ENCODE measurements at places on chromosomes 1 and 21.

GRCh38 chr1:221670081-221670480 is 71.8 kb downstream of the DUSP10 start:
- H3K4me3 ChIP-seq: no peak overlapping the region
- no peaks in the 10 kb centered on the region for H3K36me3 ChIP-seq
- H3K27ac ChIP-seq: no peak overlapping the region
- H3K27me3 ChIP-seq: no peaks in the 10 kb centered on the region
- no peaks in the 10 kb centered on the region for H3K4me1 ChIP-seq

DNA sequence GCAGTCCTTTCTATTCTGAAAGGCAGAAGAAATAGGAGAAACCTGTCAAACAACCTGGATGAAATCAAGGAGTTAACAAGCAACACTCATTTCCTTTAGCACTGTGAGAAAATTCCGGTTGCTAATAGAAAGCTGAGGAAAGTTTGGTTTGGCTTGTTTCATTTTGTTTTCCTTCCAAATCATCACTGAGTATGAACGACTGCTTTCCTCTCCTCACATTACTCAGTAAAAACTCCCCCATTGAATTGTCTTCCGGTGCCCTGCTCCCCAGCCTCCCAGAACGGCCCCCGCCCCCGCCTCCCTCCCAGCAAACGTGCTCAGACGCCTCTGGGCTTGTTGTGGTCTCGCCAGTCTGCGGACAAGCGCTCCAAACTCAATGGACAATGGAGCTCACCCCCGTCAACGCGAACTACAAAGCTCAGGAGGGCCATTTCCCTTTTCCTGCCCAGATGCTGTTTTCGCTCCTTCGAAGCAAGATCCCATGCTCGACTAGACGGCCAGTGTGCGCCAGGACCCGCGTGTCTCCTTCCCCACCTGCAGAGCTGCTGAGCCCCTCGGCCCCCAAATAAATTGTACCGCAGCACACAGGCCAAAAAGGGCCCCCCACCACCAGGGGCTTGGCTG is 747 bp downstream of the STX6 start:
- H3K27me3 ChIP-seq: peaks cover 6% of the 10 kb centered on the region
- peak overlapping the region; percentile 96 for H3K27ac ChIP-seq
- H3K36me3 ChIP-seq: peaks cover 10% of the 10 kb centered on the region
- peaks cover 34% of the 10 kb centered on the region for H3K4me1 ChIP-seq

DNA sequence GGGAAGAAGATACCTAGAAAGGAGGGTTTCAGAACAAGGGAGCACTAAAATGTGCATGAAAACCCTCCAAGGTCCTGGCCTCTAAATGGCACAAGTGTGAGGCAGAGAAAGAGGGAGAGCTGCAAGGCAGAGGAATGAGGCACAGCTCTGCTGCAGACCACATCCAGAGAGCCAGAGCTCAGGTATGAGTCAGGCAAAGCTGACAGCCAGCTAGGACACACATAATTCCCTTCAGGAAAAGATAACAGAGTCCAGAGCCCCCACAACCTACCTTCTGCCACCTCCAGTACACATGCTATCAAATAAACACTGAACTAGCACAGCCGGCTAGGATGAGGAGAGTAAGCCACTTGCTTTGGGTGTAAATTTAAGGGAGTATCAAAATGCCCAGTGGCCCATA is 62.2 kb downstream of the HSF2BP start:
- H3K36me3 ChIP-seq: no peaks in the 10 kb centered on the region
- no peak overlapping the region for H3K4me3 ChIP-seq
- H3K4me1 ChIP-seq: peaks cover 4% of the 10 kb centered on the region
- H3K27ac ChIP-seq: no peak overlapping the region

GRCh38 chr1:21192284-21192683 is 15.6 kb upstream of the EIF4G3 start:
- peak overlapping the region; percentile 63 for H3K27ac ChIP-seq
- peak; percentile 17 for DNase-seq
- H3K36me3 ChIP-seq: peaks cover 4% of the 10 kb centered on the region
- no peak overlapping the region for H3K4me3 ChIP-seq
- peaks cover 23% of the 10 kb centered on the region for H3K4me1 ChIP-seq

GRCh38 chr1:160028426-160028825 is 3.4 kb downstream of the PIGM start:
- DNase-seq: no peak
- H3K27ac ChIP-seq: no peak overlapping the region
- peaks cover 24% of the 10 kb centered on the region for H3K4me1 ChIP-seq
- H3K4me3 ChIP-seq: no peak overlapping the region
- H3K36me3 ChIP-seq: peaks cover 3% of the 10 kb centered on the region
- peaks cover 9% of the 10 kb centered on the region for H3K27me3 ChIP-seq

GRCh38 chr1:16921391-16922185 is at the start of gene CROCC:
Gene CROCC, plus strand, starts transcription at chr1:16921931. Its CDS starts 88 bp downstream, at chr1:16922019.
- H3K27me3 ChIP-seq: peaks cover 24% of the 10 kb centered on the region
- H3K4me3 ChIP-seq: peak within 1 kb of the TSS; percentile 89
- H3K4me1 ChIP-seq: peaks cover 21% of the 10 kb centered on the region

- no peaks in the 10 kb centered on the region for H3K36me3 ChIP-seq
- H3K27me3 ChIP-seq: no peaks in the 10 kb centered on the region
- DNase-seq: no peak
- no peak overlapping the region for H3K27ac ChIP-seq
- H3K4me1 ChIP-seq: no peaks in the 10 kb centered on the region
- no peak overlapping the region for H3K4me3 ChIP-seq
Observed at GRCh38 chr1:6984536-6984935, 199.3 kb downstream of the CAMTA1 start.

DNA sequence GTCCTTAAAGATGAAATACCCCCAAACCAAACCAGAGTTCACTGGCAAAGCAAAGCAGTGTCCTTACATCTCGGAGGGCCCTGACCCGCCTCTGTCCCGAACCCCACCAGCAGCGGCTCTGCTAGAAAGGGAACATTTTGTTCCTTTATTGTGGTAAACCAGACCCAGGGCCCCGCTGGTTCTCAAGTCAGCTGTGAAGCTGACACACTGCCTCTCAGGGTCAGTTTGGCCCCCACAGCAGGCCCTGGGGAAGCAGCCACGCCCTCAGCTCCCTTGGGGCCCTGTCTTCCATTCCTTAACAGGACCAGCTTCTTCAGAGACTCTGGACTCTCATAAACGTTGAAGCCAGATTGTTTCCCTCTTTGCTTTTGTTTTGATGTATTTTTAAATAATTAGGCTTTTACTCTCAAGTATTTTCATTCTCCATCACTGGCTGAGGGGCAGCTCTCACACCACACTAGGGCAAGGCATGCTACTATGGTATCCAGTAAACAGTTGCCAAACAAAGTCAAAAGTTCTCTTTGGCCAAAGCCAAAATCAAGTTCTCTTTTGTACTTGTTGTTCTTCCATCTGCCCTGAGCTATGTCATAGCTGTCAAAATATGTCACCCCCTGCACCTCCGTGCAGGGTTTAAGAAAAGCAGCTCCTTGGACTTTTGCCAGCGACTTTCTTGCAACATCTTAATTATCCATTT is 61.1 kb upstream of the ANGPTL1 start:
- no peaks in the 10 kb centered on the region for H3K36me3 ChIP-seq
- H3K27ac ChIP-seq: no peak overlapping the region
- H3K4me3 ChIP-seq: no peak overlapping the region

DNA sequence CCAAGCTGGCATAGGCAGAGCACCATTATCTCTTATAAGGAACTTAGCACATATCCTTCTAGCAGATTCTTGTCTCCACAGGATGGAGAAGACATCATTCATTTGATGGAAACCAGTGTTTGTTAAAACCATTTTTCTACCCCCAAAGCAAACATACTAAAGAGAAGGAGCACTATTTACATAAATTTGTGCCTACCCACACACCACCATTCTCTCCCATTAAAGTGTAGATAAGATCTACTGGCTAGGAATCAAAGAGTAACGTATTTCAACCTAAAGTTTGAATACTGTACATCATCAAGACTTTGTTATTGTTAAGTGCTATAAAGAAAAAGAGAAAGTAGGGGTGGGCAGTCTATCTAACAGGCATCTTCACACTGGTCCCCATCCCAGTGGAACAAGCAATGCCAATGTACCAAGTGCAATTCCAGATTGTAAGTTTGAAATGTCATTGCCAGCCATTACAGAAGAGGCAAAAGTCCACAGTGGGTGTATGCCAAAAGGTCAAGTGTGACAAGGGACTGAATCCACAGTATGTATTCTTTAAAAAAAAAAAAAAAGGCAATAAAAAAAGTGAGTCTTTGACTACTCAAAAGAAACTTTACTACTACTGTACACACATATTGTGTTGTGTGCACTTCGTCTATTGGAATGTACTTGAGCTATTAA is 18.8 kb downstream of the CCSAP start:
- no peaks in the 10 kb centered on the region for H3K4me1 ChIP-seq
- H3K27ac ChIP-seq: no peak overlapping the region
- H3K36me3 ChIP-seq: peaks cover 15% of the 10 kb centered on the region
- no peak overlapping the region for H3K4me3 ChIP-seq
- no peak for DNase-seq
- H3K27me3 ChIP-seq: peaks cover 2% of the 10 kb centered on the region

- peaks cover 3% of the 10 kb centered on the region for H3K4me1 ChIP-seq
- no peaks in the 10 kb centered on the region for H3K36me3 ChIP-seq
- H3K4me3 ChIP-seq: no peak overlapping the region
- H3K27ac ChIP-seq: peak overlapping the region; percentile 26
Observed at GRCh38 chr1:27071049-27071416, 58.4 kb upstream of the TENT5B start.

GRCh38 chr1:176799327-176799726 is 336.4 kb downstream of the PAPPA2 start:
- DNase-seq: no peak
- H3K4me3 ChIP-seq: no peak overlapping the region
- no peaks in the 10 kb centered on the region for H3K27me3 ChIP-seq
- peaks cover 18% of the 10 kb centered on the region for H3K4me1 ChIP-seq

DNA sequence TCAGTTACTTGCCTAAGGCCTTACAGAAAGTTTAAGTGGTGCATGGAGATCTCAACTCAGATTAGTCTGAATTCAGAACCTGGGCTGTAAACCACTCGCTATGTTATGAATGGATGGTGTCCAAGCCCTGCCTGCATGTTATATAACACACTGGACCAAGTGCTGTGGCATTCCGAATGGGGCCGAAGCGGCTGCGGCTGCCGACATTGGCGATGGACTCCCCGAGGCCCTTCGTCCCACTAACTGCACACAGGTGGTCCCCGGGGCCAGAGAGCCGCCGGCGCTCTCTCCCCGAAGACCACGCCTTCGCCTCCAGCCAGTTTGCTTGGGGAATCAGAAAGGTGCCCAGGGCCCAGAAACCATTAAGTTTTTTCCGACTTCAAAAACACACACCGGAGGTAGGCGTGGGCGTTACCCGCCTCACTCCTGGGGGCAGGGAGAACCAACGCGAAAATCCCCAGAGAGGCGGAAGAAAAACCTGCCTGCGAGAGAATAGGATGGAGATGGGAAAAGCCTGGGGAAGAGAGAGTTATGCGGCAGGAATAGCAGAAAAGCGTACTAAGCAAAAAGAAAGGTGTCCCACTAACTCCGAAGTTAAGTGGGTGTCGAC is 579 bp upstream of the TENT5C start:
- DNase-seq: no peak
- H3K27ac ChIP-seq: peak overlapping the region; percentile 86
- peaks cover 4% of the 10 kb centered on the region for H3K4me1 ChIP-seq
- no peaks in the 10 kb centered on the region for H3K36me3 ChIP-seq

DNA sequence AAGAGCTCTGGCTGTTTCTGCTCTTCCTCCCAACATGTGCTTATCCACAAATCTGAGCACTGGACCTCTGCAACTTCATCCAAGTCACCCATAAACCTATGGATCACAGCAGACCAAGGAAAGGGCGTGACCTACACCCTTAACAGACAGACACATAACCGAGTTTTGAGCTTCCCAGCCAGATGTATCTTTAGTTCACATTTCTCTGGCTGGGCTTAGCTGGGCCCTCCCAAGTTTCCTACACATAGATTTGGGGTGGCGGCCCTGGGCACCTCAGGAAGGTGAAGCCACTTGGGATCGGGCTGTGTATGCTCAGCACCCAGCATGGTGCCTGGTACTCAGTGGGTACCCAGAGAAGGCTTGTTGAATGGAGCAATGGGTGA is 26.4 kb downstream of the FAAH start:
- H3K27ac ChIP-seq: no peak overlapping the region
- no peak for DNase-seq
- H3K4me3 ChIP-seq: no peak overlapping the region
- H3K27me3 ChIP-seq: peaks cover 8% of the 10 kb centered on the region

GRCh38 chr1:12600880-12601633 is 17.0 kb downstream of the DHRS3 start:
- H3K4me1 ChIP-seq: peaks cover 26% of the 10 kb centered on the region
- no peak overlapping the region for H3K27ac ChIP-seq
- H3K36me3 ChIP-seq: peaks cover 3% of the 10 kb centered on the region
- DNase-seq: peak; percentile 71

GRCh38 chr1:207752456-207752998 is 673 bp downstream of the CD46 start:
- H3K36me3 ChIP-seq: peaks cover 5% of the 10 kb centered on the region
- peaks cover 5% of the 10 kb centered on the region for H3K27me3 ChIP-seq
- DNase-seq: peak; percentile 15
- H3K27ac ChIP-seq: peak overlapping the region; percentile 93

GRCh38 chr1:230578616-230579015 is 63.7 kb upstream of the COG2 start:
- H3K4me1 ChIP-seq: peaks cover 8% of the 10 kb centered on the region
- H3K27ac ChIP-seq: no peak overlapping the region
- H3K36me3 ChIP-seq: no peaks in the 10 kb centered on the region
- no peak for DNase-seq
- no peak overlapping the region for H3K4me3 ChIP-seq

DNA sequence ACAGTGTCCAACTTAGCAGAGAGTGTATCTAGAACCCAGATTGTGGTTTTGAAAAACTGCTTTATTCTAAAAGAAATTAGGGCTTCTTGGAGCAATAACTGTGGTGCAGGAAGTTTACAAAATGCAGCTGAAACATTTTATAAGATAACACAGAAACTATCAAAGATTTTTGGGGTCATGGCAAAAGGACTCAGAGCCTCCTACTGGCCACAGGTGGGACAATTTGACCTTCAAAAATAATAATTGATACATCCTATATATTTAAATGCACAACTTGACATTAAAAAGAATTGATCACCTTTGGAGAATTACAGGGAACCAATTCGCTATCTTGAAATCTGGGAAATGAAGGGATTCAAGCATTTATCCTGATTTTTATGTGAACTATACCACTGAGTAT is 235.2 kb downstream of the RPS6KC1 start:
- H3K36me3 ChIP-seq: no peaks in the 10 kb centered on the region
- H3K27me3 ChIP-seq: peaks cover 3% of the 10 kb centered on the region
- no peak for DNase-seq
- H3K4me3 ChIP-seq: no peak overlapping the region
- H3K4me1 ChIP-seq: peaks cover 18% of the 10 kb centered on the region

GRCh38 chr1:160858097-160858496 is 4.6 kb downstream of the CD244 start:
- H3K4me3 ChIP-seq: no peak overlapping the region
- peaks cover 2% of the 10 kb centered on the region for H3K27me3 ChIP-seq
- DNase-seq: no peak

- H3K4me3 ChIP-seq: no peak overlapping the region
- no peaks in the 10 kb centered on the region for H3K4me1 ChIP-seq
- H3K27me3 ChIP-seq: no peaks in the 10 kb centered on the region
- no peak for DNase-seq
- no peak overlapping the region for H3K27ac ChIP-seq
Observed at GRCh38 chr1:230651235-230651634, 9.0 kb downstream of the COG2 start.

- no peak overlapping the region for H3K27ac ChIP-seq
- DNase-seq: no peak
- H3K4me1 ChIP-seq: peaks cover 38% of the 10 kb centered on the region
- no peak overlapping the region for H3K4me3 ChIP-seq
- no peaks in the 10 kb centered on the region for H3K36me3 ChIP-seq
Observed at GRCh38 chr21:35048183-35048601, 910 bp downstream of the RUNX1 start.
